NCI-H1694 (cell line): ENCODE measurements at places on chromosomes 7 and 10.

DNA sequence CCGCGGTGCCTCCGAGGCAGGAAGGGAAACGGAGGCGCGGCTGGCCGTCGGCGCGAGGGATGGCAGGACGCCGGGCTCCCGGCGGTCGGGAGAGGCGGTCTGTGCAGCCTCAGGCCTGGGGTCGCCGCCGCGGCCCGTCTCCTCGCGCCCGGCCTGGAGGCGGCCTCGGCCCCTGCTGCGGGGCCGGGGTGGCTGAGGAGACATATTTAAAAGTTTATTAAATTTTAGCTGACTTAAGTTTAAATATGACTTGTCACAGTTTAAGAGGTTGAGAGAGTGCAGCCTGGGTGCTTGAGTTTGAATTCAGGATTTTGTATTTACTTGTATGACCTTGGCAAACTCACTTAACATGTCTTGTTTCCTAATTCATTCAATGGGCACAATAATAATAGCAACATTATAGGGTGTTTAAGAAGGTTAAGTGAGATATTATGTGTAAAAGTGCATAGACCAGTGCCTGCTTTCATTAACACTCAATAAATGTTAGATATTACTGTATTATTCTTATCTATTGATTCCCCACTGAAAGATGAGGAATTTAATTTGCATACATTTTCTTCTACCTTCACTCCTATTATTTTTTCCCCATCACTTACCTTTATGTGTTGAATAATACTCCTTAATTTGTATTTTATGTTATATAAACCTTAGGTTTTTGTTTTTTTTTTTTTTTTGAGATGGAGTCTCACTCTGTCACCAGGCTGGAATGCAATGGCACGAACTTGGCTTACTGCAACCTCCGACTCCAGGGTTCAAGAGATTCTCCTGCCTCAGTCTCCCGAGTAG lies 718 bp downstream of the DYNC2I1 start:
- no peak for DNase-seq

- DNase-seq: no peak
Measured at GRCh38 chr7:155806096-155806871, 6.0 kb downstream of the SHH start.

DNA sequence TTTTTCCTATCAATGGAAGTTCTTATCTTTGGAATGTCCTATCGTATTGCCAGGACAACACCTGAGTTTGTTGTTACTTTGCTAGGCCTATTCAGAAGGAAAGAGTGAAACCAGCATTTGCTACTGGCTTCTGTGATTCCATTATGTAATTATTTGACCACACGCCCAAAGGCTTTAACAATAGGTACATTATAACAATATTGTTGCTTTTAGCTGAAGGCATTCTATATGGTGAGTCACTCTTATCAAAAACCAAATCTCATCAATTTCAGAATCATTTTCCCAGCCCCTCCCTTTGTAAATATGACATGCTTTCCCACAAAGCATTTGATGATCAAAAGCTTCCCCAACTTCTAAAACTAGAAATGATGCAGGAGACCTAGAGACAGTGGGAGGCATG lies 294.4 kb upstream of the NEBL start:
- no peak for DNase-seq

DNA sequence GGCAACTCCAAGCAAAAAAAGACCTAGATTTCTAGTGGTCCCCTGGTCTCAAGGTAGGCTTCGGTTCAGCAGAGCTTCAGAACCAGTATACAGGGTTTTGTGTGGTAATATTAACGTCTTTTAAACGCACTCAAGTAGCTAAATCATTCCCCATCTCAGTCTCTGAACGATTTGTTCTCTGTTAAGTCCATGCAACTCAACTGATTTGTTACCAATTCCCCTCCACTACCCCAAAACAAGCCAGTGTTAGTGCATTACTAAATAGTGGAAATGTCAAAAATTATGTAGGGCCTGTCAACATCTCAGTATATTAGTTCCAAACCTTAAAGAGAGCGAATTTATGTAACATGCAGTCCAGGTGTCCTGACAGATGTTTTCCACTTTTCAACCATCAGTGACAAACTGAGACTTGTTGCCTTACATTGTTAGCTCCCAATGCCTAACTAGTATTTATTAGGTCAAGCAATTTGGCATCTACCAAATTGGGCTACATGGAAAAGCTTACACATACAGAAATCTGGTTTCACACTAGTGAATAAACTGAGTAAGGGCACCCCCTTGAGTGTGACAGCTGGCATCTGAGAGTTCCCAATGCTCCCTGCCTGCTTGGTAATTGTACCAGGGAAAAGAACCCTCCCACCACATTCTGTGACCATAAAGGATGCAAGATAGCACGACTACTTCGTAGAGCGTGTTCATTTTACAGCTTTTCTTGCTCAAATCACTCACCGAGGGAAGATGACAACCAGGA lies 12.2 kb downstream of the HNRNPA2B1 start:
- no peak for DNase-seq

GRCh38 chr10:16750461-16750860 lies 66.8 kb downstream of the RSU1 start:
- no peak for DNase-seq

DNA sequence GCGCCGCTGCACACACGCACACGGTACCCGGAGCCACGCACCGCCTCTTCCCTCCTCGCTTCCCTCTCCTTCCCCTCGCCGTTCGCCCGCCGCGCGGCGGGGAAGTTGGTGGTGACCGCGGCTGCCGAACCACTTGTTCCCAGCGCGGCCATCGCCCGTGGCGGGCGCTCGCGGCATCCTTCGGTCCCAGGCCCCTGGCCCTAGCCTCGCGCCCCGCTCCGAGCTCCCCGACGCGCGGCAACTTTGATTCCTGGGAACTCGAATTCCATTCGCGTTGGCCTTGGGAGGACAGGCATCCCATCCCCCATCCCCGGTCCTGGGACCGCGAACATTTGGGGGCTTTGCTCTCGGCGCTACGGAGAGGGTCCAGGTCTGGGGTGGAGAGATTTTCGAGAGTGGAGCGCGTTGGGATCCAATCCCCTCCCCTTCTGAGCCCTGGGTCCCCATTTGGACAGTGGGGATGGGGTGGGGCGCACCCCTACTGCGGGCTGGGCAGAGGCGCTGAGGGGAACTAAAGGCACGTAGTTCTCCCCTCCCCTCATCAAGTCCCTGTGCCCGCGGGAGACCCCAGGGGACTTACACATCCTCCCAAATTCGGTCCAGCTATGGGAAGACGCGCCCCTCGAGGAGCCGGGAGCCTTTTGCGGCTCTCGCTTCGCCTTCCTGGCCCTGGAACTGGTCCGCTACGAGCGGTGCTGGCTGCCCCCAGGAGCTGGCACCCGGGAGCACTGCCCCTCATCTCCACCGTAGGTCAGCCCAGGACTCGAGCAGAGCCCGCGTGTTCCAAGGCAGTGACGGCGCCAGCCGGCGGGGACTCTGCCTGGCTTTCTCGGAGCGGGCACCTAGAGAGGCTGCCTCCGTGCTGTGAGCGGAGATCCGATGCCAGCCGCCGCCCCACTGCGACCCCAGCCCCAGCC lies 834 bp downstream of the CDH23 start:
- no peak for DNase-seq

GRCh38 chr10:91528080-91528479 lies 104.8 kb downstream of the PPP1R3C start:
- DNase-seq: no peak

GRCh38 chr7:14630048-14630447 lies 272.5 kb downstream of the DGKB start:
- DNase-seq: no peak

DNA sequence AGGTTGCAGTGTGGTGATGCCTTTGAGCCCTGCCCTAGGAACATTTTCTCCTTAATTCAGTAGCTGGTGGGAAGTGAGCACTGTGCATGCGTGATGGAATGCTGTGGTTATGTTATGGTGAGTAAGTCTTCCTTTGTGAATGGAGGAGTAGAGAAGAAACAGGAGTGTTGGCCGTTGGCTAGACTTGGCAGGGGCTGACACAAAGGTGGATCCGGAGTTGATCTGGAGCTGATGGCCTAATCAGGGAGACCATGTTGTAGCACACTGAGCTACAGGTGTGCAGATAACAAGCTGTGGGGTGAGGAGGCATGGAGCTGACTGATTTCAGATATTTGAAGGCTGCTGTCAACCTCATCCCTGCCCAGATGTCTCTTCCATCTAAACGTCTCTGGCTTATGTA lies 122.3 kb downstream of the CNNM2 start:
- DNase-seq: no peak

DNA sequence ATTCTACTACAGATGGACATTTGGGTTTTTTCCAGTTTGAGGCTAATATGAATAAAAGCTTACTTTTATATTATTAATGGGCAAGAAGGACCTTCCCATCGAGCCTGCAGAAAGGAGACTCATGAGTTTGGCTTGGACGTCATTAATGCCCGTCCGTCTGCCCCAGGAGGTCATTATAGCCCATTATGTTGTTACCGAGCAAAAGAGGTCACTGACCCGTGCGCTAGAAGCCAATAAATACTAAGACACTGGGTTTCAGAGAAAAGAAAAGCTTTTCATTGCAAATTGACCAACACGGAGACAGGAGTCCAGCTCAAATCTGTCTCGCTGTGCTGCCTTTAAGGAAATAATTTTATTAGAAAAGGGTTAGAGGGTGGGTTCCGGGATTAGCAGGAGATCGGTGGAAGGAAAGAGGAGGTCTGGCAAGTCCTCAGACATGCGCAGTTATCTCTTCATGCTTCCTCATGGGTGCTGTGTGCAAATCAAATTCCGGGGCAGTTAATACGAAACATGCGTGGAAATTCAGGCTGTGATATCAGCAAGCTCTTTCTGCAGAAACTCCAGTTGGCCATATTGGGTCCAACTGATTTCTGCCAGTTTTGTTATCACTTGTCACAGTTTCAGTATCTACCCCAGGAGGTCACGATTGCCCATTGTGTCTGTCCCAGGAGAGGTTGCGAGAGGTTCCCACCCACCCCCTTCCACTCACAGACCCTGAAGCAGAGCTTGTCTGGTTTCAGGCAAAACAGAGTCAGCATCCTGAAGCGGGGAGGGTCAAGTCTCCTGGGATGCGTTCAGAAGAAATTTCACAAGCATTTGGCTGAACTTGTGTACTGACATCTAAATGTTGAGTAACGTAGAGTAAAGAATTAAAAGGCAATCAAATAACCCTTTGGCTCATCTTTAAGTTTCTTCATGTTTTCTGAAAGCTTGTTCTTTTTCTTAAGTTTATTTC lies 1.1 kb upstream of the GALNTL5 start:
- no peak for DNase-seq

DNA sequence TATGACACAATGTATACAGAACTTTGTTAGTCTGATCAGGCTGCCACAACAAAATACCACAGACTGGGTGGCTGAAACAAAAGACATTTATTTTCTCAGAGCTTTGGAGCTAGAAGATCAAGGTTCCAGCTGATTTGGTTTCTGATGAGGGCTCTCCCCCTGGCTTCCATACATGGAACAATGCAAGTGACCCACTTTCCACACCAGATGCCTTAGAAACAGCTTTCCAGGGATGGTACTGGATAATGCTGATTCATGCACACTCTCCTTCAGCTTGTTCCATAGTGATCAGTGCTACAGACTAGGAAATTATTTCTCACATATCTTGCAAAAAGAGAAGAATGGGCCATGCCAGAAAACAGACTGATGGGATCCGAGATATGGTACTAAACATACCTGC lies 1274.9 kb upstream of the SORCS1 start:
- DNase-seq: no peak

DNA sequence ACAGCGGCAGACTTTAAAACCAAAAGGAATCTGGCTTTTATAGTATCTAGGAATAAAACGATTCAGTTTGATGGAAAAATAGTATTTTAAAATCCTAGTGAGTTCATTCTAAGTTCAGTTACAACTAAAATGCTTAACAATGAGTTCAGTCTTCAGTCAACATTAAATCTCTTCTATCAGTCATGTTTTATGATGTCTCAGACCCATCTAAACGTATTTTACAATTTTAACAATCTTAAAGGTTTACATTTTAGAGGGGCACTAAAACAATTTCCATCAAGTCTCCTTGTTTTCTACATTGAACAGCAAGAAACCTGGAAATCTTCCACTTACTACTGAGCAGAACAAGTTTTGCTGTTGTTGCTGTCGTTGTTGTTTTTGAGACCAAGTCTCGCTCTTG lies 10.0 kb downstream of the SVOPL start:
- DNase-seq: no peak

- no peak for DNase-seq
Measured at GRCh38 chr10:20144268-20144667, 328.0 kb downstream of the PLXDC2 start.

DNA sequence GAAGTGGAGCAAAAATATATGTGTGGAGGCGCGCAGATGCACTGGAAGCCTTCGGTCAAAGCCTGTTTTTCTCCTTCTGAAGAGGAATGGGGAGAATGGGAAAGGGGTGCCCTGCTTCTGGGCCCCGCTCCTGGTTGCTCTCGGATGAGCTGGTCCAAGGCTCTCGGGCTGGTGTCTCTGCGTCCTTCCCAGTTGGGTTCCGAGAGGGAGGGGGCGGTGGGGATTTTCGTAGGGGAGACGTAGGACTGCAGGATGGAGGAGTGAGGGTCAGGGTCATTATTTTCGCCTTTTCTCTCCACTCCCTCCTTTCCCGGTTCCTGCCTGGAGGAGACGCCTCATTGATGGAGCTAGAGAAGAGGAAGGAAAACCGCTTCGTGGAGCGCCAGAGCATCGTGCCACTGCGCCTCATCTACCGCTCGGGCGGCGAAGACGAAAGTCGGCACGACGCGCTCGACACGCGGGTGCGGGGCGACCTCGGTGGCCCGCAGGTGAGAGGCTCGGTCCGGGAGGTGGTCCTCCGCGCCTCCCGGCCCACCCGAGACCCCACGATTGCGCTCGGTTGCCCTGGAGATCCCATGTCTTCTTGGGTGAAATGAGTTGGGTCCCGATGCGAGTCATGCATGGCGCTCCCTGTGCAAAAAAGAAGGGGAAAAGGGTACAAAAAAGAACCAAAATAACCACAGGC lies 790 bp downstream of the ADAM22 start:
- DNase-seq: no peak

- no peak for DNase-seq
Measured at GRCh38 chr10:119431034-119431772, 111.3 kb downstream of the RGS10 start.

DNA sequence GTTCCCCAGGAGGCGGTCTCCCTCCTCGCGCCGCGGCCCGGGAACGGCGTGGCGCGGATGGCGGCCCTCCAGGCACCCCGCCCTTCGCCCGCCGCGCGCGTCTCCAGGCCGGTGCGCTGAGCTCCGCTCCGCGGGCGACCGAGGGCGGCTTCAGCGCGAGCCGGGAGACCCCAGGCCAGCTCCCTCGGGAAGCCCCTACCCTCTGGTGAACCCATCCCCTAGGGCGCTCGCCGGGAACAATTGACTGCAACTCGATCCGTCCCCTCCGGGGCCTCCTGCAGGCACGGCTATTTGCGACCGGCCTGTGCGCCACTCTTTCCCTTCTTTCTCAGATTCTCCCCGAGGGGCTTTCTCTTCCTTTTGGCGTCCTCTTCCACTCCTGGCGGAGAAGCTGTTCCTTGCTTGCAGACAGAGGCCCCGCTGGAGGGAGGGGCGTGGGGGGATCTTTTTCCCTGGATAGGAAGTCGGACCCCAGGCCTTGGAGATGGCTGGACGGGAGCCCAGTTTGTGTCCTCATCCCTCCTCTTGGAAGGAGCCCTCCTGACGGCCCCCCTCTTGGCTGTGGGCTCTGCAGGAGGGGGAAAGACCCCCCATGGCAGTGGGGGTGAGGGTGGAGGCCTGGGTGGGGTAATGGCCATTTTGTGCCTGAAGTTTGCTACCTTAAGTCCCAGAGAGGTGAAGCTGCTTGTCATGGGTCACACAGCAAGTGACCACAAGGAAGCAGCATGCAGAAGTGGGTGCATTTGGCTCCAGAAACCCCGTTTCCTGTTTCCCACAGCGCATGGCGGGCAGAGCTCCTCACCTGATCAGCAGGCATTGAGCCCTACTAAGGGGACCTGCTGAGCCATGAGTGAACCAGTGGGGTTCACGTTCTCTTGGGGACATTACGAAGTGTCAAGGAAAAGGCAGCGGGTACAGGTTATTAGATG lies 171.2 kb upstream of the TNRC18 start:
- DNase-seq: no peak

GRCh38 chr7:95804052-95804451 lies 31.7 kb downstream of the DYNC1I1 start:
- DNase-seq: no peak
